ENCODE measurements at places on chromosomes 2 and 18. TPM values are rescaled to one million over a fixed set of nuclear protein-coding genes. Genes with fewer than 3 reads are reported as not detected.

DNA sequence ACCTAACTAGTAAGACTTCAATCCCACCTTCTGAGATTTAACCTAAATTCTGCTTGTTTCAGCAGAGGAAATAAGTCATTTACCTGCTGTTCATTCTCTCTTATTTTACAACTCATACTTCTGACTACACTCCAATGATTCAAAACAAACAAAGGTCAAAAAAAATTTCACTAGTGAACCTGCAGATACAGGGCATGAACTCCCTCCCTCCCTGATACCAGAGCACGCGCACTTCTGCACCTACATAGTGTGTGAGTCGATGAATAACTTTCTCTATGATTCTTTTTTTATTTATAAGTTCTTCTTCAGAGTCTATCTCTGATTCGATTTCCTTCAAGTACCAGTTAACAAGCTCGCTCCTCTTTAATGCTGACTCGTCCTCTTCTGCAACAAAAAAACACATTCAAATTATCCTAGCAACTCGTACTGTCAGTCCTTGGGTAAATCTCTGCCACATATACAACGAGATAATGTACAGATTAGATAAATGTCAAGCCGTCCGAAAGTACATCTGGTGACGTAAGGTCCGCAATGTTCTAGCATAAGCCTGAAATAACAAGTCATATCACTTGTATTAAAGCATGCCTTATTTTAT lies 7.4 kb upstream of the LCT start:
- DNase-seq: no peak

DNA sequence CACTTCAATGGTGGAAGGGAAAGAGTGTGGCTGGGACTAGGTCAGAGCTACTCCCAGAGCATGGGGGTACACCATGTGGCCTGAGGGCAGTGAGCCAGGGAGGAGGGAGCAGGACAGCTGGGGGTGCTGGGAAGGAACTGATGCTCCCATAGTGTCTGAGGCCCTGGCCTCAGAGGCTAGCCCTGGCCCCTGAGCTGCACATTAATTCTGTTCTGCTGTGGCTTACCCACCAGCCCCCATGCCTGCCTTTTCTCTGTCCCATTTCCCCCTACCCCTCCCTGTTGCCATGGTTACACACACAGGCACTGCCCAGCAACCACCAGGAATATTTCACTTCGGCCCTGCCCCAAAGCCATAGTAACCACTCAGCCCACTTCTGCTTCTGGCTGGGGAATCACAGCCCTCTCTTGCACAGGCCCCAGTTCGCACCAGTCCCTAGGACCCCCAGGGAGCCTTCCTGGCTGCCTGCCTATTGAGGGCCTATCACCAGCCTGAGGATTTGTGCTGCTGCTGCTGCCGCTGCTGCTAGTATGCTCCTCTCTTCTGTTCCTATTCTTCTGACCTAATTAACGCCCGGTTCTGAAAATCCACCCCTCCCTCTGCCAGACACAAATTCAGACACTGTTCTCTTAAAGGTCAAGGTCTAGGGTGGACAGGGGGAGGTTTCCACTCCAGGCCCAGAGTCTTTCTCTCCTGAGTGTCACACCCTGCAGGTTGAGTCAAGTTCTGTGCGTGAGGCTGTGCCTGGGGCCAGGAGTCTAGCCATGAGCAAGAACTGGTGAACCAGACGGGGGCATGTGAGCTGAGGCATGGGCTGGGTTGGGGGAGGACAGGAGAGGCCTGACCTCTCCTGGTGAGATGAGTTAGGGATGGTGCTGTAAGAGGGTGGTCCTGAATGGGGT lies 87.1 kb upstream of the MCFD2 start:
- no peak for DNase-seq

TMEM247 gene
- not detected for total RNA-seq

- DNase-seq: no peak
Observed at GRCh38 chr2:180015951-180016709, 9.0 kb upstream of the CWC22 start.
